ENCODE measurements at places on chromosomes 5 and 9. TPM values are rescaled to one million over a fixed set of nuclear protein-coding genes. Genes with fewer than 3 reads are reported as not detected.

DNA sequence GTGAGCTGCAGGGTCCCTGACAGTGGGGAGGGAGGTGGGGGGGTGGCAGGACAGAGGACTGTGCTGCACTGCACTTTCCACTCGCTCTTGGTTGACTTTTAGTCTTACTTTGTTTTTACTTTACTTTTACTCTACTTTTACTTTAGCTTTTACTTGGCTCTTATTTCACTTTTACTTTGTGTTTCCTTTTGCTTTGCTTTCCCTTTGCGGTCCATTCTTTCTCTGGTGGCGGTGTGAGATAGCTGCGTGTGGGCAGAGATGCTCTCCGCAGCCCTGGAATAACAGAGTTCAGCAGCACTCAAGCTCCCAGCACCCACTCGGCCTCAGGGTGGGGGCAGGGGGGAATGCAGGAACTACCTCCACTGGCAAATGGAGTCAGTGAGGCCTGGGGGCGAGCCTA, 4.7 kb downstream of the AK8 start:
- DNase-seq, result no peak

The SH3TC2 gene
- 37.2 TPM for total RNA-seq

- DNase-seq, result no peak
These were observed 1.4 kb downstream of the SUSD3 start for GRCh38 chr9:93059715-93060578.

The CD274 gene
- 4.2 TPM for total RNA-seq

The SAXO1 gene
- 0.39 TPM for total RNA-seq

Measured in tibial nerve (tissue), 4 donors.